ENCODE measurements at places on chromosomes 4 and X.

DNA sequence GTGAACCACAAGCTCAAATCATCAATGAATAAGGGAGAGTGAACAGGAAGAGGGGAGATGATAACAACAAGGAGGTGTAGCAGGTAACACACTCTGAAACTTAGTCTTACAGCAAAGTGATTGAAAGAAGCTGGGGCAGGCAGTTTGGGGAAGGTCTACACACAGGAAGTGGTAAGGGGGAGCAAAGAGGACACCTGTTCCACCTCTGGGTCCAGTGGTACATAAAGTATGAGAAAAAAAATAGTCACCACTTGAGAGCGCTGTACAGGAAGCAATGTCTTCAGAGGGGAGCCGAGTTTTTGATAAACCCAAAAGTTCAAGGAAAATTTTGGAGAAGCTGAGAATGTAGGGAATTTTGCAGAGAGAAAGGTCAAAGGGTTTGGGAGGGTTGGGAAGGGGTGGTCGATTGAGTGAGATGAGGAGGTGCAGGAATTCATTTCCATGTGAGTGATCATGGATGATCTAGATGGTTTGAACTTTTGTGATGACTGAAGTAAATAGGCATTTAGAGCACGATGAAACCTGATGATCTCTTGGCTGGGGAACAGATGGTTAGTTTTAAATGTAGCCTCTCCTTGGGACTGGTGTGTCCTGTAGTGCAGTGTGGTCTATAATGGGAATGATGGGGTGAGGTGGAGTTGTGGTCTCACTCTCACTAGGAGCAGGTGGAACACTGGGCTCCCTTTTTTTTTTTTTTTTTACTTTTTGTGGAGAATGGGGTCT, 142.0 kb downstream of the RBMX2 start:
- H3K36me3 ChIP-seq = no peaks in the 10 kb centered on the region
- H3K4me1 ChIP-seq = no peaks in the 10 kb centered on the region
- DNase-seq = no peak

GRCh38 chr4:152590179-152591031, 54.5 kb upstream of the FBXW7 start:
- H3K36me3 ChIP-seq = no peaks in the 10 kb centered on the region
- no peak overlapping the region for H3K27ac ChIP-seq
- H3K27me3 ChIP-seq = no peaks in the 10 kb centered on the region
- no peak for DNase-seq

DNA sequence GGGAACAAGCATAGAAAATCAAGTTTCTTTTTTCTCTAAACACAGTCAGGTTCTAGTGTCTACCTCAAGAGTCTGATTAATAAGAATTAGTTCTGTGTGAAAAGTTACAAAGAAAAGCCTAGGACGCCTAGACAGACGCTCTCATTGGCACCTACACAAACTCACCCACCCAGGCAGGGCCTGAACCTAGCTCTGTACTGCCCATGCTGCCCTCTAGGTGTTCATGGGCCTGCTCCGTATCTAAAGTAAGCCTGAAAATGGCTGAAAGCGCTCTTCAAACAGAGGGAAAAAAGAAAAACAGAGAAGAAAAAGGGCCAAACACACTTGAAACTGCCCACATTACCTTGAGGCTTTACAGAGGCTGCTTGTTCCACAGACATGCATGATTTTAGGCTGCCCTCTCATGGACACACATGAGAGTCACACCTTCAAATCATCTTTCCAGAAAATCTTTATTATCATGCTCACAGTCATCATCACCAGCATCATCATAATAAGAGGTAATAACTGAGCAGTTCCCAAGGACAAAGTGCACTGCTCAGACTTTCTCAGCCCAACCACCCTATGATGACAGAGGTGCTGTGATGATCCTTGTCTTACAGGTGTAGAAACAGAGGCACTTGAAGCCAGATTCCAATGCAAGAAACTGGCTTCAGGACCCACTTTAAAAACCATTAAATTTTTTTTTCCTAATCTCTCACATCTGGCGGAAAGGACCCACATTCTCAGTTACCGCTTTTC, 49.6 kb downstream of the MAP7D2 start:
- H3K36me3 ChIP-seq = no peaks in the 10 kb centered on the region
- H3K4me1 ChIP-seq = no peaks in the 10 kb centered on the region
- no peak for DNase-seq

GRCh38 chr4:829761-830600, 4.1 kb upstream of the CPLX1 start:
- no peak overlapping the region for H3K27ac ChIP-seq
- DNase-seq = peak; percentile 70
- no peak overlapping the region for H3K4me3 ChIP-seq
- H3K27me3 ChIP-seq = peaks cover 29% of the 10 kb centered on the region

DNA sequence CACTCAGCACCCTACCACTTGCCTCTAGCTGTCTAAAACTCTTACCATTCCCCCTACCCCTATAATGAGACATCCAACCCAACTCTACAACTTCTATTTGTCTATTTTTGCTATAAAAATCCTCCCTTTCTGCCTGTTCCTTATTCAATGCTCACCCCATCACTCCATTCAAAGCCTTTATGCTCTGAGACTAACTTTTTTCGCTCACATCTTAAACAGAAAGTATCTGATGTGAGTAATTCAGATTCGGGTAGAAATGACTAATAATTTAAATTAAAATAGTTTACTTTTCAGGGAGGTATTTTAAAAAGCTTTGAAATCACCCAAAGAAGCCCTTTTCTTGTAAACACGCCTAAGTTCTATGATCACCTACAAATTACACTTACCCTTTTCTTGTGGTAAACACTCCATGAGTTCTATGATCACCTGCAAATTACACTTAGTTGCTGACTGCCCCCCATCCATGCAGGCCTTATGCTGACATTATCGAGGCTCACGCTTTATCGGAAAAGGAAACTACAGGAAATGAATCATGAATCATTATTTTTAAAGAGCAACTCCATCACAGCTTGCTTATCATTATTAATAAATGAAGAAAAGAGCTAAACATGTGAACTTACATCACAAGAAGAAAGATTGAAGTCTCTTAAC, 168.7 kb upstream of the PPP1R2C start:
- H3K27ac ChIP-seq = no peak overlapping the region
- no peaks in the 10 kb centered on the region for H3K27me3 ChIP-seq
- H3K4me1 ChIP-seq = no peaks in the 10 kb centered on the region
- H3K36me3 ChIP-seq = no peaks in the 10 kb centered on the region
- no peak overlapping the region for H3K4me3 ChIP-seq

- no peaks in the 10 kb centered on the region for H3K27me3 ChIP-seq
- peak; percentile 27 for DNase-seq
- no peaks in the 10 kb centered on the region for H3K36me3 ChIP-seq
- no peak overlapping the region for H3K27ac ChIP-seq
- no peak overlapping the region for H3K4me3 ChIP-seq
Observed at GRCh38 chrX:69015156-69015555, 150.1 kb downstream of the PJA1 start.

DNA sequence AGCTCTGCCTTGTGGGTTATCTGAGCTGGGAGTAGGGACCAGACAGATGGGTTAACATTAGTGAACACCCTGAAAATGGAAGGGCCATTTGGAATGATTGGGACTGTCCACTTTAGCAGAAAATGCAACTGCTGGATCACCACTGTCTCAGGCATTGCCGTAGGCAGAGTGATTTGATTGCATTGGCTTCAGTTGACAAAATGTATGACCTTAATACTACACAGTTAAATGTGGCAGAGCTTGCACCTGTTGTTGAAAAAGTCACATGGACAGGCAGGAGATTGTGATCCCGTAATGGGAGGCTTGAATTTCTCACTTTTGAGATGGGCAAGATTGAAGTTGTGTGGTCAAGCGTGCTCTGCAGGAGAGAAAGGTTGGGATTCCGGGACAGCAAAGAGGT, 166.5 kb upstream of the PUDP start:
- no peak overlapping the region for H3K27ac ChIP-seq
- H3K4me3 ChIP-seq = no peak overlapping the region
- H3K27me3 ChIP-seq = no peaks in the 10 kb centered on the region
- no peak for DNase-seq
- H3K36me3 ChIP-seq = no peaks in the 10 kb centered on the region
- H3K4me1 ChIP-seq = no peaks in the 10 kb centered on the region

DNA sequence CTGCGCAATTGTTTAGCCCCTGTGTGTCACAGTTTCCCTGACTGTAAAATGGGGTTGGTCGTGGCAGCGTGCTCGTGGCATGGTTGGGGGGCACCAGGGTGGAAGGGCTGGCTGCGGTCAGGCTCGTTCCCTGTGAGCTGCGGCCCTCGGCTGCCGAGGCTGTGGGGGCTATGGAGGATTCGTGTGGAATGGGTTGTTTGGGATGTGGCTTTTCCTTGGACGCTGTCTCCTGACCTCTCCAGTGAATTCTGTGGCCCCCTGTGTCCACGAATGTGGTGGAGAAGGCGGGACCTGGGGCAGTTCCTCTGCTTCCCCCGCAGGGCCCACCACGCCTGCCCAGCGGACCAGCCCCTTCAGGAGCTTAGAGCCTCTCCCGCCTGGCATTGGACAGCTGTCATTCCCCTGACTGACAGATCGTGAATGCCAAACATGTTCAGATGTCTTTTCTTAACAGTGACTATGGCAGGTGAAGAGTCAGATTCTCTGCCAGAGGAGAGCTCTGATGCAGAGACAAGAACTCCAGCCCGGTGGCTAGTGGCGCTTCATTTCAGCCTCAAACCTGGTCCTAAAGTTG, 17.2 kb upstream of the HGFAC start:
- no peaks in the 10 kb centered on the region for H3K27me3 ChIP-seq
- H3K4me3 ChIP-seq = no peak overlapping the region
- H3K4me1 ChIP-seq = no peaks in the 10 kb centered on the region
- H3K27ac ChIP-seq = no peak overlapping the region
- no peak for DNase-seq
